Activated CD8-positive, alpha-beta memory T cell treated with anti-CD3 and anti-CD28 coated beads, Interleukin-2, amount 10 ng/mL, durations not matched to agents 7 days and 5 days (primary cell): ENCODE measurements at places on chromosomes 11 and 22.
A peak's percentile ranks its signal among the peaks of the same experiment; 100 is the strongest.

DNA sequence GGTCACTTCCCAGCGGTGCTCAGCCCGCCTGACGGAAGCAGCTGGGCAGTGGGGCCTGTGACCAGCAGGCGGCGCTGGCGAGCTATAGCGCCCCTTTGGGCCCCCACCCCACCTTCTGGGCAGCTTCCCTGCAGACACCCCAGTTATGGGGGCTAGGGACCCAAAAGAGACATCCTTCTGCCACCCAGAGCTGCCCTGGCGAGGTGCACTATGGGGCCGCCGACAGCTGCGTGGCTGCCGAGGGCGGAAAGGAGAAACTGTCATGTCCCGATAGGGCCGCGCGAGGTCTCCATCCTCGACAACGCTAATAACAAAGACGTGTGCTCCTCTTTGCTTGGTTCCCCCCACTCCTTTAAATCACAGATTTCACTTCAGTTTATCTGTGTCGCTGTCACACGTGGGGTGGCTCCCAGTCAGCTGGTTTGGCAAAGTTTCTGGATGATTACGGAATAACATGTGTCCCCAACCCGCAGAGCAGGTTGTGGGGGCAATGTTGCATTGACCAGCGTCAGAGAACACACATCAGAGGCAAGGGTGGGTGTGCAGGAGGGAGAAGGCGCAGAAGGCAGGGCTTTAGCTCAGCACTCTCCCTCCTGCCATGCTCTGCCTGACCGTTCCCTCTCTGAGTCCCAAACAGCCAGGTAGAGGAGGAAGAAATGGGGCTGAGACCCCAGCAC is 673 bp upstream of the MYO7A start:
- peak; percentile 64 for DNase-seq

DNA sequence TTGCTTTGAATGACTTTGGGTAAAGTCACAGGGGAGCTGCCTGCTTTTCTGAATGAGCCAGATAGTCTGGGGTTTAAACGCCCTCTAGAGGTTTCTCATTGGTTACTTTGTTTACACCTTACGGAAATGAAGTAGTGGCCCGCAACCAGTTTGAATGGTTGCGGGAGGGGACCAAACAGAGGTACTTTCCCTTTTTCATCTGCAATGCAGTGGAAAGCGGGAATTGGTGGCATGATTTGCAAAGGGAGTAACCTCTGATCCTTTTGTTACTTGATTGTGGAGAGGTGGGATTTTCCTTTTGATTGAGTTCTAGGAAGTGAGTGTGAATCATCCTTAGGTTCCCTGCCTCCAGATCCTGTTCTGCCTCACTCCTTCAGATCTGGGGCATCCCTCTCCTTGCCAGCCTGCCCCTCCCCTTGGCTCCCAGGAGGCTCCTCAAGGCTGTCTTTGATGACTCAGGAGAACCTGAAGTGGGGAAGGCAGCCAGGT is 15.9 kb upstream of the GLYATL1 start:
- DNase-seq, result no peak

DNA sequence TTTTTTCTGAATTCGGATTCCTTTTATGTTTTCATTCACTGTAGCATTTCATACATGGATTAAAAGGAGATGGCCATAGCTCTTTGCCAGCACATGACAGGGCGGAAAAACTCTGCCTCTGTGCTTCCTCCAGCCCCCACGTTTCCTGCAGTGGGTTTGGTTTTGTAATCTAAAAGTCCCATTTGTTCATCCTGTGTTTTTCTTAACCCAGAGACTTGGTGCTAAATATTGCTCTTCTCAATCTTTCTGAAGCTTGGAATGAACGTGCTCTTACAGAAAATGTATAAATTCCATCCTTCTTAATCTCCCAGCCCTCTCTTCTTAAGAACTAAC is 89.9 kb downstream of the PPP6R3 start:
- DNase-seq, result no peak

GRCh38 chr11:2250041-2250440 is 20.3 kb downstream of the ASCL2 start:
- DNase-seq, result no peak

DNA sequence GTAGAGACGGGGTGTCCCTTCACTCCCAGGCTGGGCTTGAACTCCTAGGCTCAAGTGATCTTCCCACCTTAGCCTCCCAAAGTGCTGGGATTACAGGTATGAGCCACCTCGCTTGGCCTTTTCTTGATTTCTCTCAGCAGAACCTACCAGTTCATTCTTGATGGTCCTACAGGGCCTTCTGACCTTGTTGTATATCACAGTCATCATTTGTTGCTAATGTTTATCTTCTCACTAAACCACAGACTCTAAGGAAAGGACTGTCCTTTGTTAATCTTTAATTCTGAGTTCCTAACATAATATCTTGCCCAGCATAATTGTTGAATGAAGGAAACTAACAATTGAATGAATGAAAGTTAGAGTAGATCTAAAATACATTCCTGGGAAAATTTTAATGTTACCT is 22.0 kb upstream of the ZC3H12C start:
- DNase-seq, result no peak
